ENCODE measurements at places on chromosomes 3 and 15.
A peak's percentile ranks its signal among the peaks of the same experiment; 100 is the strongest.

DNA sequence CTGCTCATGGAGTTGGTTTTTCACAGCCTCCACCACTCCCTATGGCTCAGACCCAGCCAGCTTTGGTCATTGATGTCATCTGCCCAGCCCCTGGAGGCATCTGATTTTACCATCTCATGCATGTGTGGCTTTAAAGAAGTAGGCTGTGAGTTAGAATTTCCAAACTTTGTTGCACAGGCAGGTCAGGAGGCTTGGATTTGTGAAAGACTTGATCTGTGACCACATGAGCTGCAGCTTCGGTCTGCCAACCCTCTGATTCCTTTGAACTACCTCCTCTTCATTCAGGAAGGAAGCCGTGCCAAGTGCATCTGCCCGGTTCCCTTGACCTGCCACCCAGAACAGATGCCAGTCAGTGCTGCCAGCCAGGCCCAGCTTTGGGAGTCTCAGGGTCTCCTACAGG is 9.2 kb downstream of the CTXND1 start:
- no peak for DNase-seq

DNA sequence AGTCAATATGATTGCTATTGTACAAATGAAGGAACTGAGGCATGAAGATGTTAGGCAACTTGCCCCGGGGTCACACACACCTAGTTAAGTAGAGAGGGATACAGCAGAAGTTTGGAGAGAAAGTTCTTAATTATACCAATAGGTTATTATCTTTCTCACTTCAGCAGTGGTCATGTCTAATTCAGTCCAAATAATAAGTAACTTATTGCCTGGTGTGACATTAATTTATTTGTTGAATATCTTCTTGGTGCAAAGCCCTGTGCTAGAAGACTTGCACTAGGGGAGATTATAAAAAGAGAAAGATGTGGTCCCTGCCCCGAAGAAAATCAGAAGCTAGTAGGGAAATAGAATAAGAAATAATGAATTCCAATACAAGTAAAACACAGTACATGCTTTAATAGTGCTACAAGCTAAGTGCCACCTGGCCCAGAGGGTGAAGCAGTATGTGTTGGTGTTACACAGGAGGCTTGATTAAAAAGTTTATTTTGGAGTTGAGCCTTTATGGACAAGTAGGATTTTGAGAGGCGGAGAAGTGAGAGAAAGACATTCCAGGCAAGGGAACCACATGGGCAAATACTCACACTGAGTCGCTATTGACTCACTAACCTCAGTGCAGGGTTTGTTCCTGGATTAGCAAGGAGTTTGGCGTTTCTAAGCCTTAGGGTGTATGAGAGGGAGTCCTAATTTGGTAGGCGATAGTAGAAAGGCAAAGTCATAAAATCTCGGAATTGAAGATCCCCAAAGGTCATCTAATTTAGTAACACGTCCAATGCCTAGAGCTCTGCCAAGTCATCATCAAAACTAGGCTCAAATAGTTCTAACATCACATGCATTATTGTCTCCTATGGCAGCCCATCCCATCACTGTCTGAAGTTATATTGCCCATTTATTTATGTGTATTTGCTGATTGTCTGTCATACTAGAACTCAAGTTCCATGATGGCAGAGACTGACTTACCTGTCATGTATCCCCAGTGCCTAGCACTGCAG is 19.2 kb upstream of the GSK3B start:
- peak; percentile 61 for DNase-seq

DNA sequence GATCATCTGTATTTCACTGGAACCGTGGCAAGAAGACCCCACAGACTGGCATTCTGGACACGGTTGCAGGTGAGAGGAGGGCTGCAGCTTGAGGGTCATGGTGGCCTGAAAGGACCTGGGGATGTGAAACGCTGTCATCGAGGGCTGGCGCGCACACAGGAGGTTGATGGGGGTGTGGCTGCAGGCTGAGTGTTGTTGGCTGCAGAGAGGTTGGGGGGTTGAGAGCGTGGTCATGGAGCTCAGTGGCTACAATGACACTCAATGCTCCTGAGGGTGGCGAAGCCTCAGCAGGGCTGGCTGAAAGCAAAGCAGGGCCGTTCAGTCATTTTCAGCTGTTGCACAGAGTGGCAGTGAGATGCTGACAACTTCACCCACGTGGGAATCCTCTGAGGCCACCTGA is 21.0 kb downstream of the CPN2 start:
- DNase-seq, result no peak

DNA sequence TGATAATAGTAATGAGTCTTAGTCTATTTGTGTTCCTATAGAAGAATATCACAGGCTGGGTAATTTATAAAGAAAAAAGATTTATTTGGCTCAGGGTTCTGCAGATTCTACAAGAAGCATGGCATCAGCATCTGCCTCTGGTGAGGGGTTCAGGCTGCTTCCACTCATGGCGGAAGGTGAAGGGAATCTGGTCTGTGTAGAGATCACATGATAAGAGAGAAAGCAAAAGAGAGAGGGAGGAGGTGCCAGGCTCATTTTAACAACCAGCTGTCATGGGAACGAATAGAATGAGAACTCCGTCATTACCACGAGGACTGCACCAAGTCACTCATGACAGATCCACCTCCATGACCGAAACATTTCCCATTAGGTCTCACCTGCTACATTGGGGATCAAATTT is 664.0 kb upstream of the SGO1 start:
- no peak for DNase-seq

DNA sequence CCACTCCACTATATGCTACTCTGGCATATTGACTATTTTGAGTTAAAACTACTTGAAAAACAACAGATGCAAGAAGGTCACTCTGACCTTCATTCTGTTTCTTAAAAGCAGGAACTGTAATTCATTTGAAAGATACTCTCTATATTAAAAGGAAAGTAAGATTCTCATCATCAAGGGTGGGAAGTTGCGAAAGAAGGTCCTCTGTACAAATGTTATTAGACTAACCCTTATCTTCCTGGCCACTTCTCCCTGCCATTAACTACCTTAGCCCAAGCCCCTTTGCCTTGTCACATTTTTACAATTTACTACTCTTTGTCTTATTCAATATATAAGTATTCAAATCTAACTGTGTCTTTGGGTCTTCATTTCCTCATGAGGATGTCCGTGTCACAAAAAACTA is 16.1 kb downstream of the SIDT1 start:
- DNase-seq, result no peak

DNA sequence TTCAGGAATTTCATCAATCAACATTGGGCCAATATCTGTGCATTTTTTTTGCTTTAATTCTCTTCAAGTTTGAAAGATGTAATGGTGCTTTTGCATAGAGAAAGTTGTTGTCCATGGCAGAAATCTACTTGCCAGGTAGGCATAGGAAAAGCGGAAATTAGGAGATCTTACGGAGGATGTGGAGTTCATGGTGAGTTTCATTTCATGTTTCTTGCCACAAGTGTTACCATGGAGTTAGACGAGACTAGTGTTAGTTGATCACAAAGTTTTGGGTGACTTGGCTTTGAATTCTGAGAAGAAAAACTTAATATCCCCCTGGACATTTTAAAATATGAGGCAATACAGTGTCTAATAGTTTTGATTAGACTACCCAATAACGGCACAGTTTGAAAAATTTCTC is 1.0 kb upstream of the P2RY13 start:
- no peak for DNase-seq

- no peak for DNase-seq
Observed at GRCh38 chr3:179036626-179037300, 34.8 kb downstream of the ZMAT3 start.

GRCh38 chr3:123700791-123701722 is 116.2 kb upstream of the HACD2 start:
- peak; percentile 74 for DNase-seq

DNA sequence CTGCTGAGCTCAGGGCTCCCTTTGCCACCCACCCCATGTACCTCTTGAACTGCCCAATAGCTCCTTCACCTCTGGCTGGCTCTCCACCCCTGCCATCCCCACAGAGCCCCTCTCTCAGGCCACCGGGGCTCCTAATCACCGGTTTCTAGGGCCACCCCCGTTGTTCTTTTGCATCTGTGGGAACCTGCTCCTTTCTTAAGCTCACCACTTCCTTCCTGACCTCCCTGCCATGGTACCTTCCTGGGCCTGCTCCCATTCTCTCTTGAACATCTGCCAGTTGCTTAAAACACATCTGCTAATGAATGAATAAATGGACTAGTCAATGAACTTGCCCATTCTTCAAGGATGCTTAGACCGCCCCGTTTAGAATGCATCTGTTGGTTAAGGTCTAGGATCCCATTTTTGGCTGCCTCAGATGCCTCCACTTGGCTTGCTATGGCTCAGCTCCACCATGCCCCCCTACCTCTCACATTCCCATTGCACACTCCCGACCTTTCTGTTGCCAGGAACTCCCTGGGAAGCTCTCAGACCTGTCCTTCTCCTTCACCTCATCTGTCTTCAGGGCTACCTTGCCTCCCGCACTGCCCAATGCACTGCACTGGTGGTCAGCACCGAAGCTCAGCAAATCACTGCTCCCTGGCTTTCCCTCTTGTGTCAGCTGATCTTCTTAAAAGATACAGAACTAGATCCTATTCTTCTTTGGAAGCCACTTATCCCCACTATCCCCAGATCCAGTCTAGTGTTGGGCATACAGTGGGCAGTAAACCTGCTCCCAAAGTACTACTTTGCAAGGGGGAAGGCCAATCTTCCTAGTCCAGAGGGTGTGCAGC is 9.1 kb downstream of the AMOTL2 start:
- peak; percentile 39 for DNase-seq

GRCh38 chr15:39784638-39785037 is 2.0 kb upstream of the FSIP1 start:
- DNase-seq, result peak; percentile 55

DNA sequence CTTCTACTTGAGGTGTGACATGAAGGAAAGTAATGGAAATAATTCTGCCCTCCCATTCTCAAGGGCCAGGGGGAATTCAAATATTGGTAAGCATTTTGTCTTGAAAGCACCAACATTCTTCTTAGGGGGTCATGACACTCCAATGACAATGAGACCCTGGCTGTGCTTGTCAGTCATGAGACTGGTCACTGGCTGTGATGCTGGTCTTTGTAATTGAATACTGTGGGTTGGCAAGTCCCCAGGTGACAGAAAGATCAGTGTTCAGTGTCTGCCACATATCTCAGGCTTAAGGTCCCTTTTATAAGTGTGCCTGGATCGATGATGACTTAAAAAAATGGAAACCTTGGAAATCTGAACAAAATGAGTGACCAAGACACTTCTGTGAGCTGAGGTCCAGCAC is 151.4 kb downstream of the SNRPN start:
- no peak for DNase-seq

DNA sequence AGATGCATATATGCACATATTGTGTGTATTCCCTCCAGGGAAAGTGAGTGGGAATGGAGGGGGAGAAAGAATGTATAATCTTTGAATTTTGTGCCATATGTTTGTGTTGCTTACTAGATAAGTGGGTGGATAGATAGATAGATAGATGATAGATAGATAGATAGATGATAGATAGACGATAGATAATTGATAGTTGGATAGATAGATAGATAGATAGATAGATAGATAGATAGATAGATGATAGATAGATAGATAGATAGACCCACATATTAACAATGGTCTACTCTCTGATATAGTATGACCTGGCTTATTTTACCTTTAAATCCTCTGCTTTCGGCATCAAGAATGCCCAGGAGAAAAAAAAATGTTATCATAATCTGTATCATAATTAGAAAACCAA is 21.2 kb downstream of the GJD2 start:
- no peak for DNase-seq

GRCh38 chr15:32849769-32850668 is 132.2 kb downstream of the GREM1 start:
- peak; percentile 22 for DNase-seq

DNA sequence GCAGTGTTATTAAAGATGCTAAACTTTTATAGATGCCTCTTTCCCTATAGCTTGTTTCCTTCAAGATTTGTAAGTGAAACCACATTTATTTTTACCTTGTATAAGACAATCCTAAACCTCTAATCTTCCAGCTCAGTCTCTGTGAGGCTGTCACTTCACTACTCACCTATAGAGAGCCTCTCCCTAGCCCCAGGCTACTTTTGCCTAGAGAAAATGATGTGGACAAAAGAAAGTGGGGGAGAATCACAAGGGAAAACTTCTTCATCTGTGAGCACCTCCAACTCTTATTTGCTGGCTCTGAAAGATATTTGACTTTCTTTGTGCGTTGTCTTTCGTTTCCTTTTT is 74.9 kb upstream of the SCN5A start:
- no peak for DNase-seq

- DNase-seq, result no peak
Observed at GRCh38 chr15:77461486-77461885, 40.8 kb downstream of the HMG20A start.

GRCh38 chr3:129974564-129974832 is at the start of gene TRH:
TSS of gene TRH (plus strand) at chr3:129974720. CDS start at chr3:129975817, 1,097 bp downstream.
- DNase-seq, result no peak

GRCh38 chr15:51874751-51875644 is 45.5 kb downstream of the TMOD3 start:
- no peak for DNase-seq

- DNase-seq, result no peak
Observed at GRCh38 chr15:83062768-83063180, 4.3 kb downstream of the BTBD1 start.

DNA sequence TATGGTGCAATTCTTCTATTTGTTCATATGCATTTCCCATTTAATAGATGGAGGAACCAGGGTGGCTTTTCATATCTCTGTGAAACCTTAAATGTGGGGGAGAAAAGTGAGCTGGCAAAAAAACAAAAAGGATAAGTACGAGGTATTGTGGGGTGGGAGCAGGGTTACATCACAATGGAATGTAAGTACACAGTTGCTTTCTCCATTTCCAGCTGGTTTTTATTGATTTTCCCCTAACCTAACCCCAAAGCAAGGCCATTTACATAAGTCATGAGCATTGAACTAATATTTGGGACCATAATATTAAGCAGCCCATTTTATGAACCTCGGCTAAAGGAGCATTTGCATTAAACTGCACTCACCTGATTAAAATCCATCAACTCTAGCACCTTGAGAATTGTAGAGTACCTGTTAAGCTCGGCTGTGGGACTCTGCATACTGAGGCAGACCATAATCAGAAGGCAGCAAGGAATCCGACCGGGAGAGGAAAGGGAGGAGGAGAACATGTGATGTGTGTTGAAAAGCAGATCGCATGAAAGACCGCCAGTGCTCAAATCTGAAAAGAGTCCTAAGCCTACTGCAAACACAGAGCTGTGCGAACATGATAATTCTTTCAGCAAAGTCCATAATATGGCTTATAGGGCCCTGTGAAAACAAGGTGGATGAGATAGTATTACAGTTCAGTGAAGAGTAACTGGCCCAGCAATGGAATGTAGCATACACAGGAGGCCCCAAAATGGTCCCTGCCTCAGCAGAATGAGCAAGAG is 513.4 kb downstream of the FHIT start:
- no peak for DNase-seq

GRCh38 chr3:43455233-43455632 is 166.6 kb downstream of the ANO10 start:
- no peak for DNase-seq

- DNase-seq, result peak; percentile 26
Observed at GRCh38 chr3:186653984-186654383, 11.8 kb upstream of the HRG start.

- no peak for DNase-seq
Observed at GRCh38 chr3:71579935-71580406, 3.6 kb downstream of the FOXP1 start.

Measured in T47D (cell line).